Suprapubic skin (tissue), 4 donors: ENCODE measurements at places on chromosomes 2 and 18. TPM values are rescaled to one million over a fixed set of nuclear protein-coding genes. Genes with fewer than 3 reads are reported as not detected.

FTCDNL1 gene
- 2.8 TPM for total RNA-seq

CDK5R2 gene
- not detected for total RNA-seq

APOB gene
- total RNA-seq: 5.4 TPM

GALNT1 gene
- 46.2 TPM for total RNA-seq

GAL3ST2 gene
- total RNA-seq: not detected

SEMA4F gene
- 4.9 TPM for total RNA-seq

ITPRIPL1 gene
- total RNA-seq: 2.5 TPM

FOXD4L1 gene
- 0.19 TPM for total RNA-seq

OTX1 gene
- total RNA-seq: 12.9 TPM

ARID5A gene
- 15.8 TPM for total RNA-seq

DQX1 gene
- 6.4 TPM for total RNA-seq

NEB gene
- 19.1 TPM for total RNA-seq

SELENOI gene
- total RNA-seq: 23.1 TPM

ZNF407 gene
- 22.1 TPM for total RNA-seq

MEP1B gene
- total RNA-seq: not detected

COL4A4 gene
- 0.23 TPM for total RNA-seq
